ENCODE measurements at places on chromosomes 5 and 9.

DNA sequence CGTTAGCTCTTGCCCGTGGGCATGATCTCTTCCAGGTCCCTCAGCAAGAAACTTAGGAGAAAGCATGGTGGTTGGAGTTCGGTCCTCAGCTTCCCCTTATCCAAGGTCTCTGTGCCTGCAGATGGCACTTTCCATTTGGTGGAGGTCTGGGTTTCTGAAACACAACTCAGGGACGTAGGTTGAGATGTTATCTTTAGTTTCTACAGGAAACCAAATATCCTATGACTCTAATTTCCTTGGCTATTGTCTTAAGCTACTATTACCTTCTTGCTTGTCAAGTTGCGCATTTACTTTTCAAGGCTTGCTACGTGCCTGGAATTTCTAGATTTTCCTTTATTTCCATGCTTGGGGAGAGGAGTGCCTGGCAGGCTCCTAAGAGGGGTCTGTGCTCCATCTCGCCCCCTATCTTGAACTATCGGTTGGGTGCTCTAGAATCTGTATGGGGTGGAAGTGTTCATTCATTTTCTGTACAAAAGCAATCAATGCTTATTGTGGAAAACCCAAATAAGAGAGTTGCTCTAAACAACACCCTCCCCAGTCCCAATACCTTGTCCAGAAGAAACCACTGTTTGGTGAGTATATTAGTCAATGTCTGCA lies 32.9 kb upstream of the KCNIP1 start:
- no peak for DNase-seq

DNA sequence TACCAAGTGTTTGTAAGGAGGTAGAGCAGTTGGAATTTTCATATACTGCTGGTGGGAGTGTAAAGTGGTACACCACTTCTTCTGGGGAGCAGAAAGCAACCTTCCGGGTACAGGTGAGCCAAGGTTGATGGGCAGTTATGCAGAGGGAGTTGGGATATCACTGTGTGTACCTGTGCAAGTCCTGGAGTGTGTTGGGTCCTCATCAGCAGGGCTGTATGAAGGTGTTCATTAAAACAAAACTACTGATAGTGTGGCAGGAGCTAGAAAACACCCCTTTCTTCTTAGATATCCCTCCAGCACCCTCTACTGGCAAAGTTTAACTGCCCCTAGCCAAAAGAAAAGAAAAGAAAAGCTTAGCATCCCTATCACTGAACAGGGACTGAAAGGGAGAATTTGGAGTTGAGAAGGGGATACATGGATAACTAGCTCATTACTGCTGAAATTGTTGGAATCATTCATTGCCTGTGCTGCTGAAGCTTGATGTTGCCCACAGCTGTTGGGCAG lies 10.7 kb downstream of the MARCHF6 start:
- DNase-seq, result peak; percentile 54

DNA sequence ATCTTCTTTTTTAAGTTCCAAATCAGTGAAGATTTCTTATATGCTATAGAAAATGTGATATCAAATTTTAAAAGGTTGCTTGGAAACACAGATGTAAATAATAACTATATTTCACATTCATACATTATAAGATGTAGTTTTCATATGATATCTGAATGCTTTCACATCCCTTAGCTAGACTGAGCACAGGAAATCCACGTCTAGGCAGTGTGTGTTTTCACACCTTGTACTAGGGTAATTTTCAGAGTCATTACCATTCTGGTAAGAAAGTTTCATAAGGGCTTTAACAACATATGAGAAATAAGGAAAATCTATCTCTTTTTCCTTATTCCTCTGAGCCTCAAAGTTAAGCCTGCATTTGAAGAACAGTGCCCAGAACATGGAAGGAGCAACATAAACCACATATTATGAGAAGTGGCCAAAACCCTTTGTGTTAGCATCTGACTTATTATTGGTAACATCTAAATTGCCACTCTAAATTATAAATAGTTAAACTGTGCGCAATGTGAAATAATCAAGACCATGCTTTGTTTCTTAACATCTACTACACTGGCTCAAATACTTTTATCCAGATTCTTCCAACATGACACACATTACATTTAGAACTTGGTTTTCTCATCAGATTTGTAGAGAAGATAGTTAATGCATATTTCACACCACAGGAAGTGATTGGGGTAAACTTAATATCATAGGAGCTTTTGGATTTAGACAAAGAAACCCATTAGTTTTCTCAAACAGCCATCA lies 113.3 kb downstream of the PPP2R2B start:
- DNase-seq, result no peak

DNA sequence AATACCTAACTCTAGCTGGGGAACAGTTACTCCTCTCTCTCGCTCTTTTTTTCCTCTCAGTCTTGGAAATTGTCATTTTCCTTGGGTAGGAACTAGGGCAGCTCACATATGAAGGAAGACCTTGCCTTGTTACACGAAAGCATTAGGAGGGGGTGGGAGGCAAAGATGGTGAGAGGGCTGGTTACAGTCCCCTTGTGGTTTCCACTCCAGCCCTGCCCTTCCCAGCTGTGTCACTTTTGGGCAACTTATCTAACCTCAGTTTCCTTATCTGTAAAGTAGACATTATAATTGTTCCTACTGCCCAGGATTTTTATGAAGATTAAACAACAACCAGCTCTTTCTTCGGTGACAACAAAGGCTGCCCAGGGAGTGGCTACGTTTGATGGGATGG lies 196.2 kb upstream of the CLINT1 start:
- no peak for DNase-seq

GRCh38 chr9:114237781-114238180 lies 82.4 kb downstream of the COL27A1 start:
- DNase-seq, result no peak

DNA sequence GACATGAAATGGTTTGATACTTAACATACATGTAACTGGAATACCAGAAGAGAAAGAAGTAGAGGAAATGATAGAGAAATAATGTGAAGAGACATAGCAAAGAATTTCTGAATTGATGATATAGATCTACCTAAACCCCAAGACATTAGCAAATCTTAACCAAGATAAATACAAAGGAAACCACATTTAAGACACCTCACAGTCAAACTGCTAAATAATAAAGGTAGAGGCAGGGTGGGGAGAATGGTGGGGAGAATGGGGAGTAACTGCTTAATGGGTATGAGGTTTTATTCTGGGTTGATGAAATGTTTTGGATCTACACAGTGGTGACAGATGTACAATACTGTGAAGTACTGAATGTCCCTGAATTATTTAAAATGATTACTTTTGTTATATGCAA lies 17.5 kb downstream of the CARNMT1 start:
- DNase-seq, result no peak

All from suppressor macrophage treated with lipopolysaccharide for 1 hour (primary cell).